Regular cardiac myocyte (primary cell): ENCODE measurements at places on chromosomes 7 and 10. TPM values are rescaled to one million over a fixed set of nuclear protein-coding genes. Genes with fewer than 3 reads are reported as not detected.

AGFG2 gene
- 3.7 and 9.2 TPM in 2 replicates for total RNA-seq

EN2 gene
- total RNA-seq = not detected in 2 replicates

KCNH2 gene
- not detected in 2 replicates for total RNA-seq

SORCS3 gene
- total RNA-seq = not detected in 2 replicates

CACNB2 gene
- total RNA-seq = 0.19 and 0.85 TPM in 2 replicates

ZNF804B gene
- total RNA-seq = not detected in 2 replicates

AMPH gene
- total RNA-seq = 0.28 and 1.2 TPM in 2 replicates

SUMF2 gene
- 118 and 274 TPM in 2 replicates for total RNA-seq

MCM10 gene
- total RNA-seq = 1.4 and 25.5 TPM in 2 replicates

SLC26A5 gene
- total RNA-seq = not detected in 2 replicates

LLCFC1 gene
- not detected in 2 replicates for total RNA-seq

GBX1 gene
- not detected in 2 replicates for total RNA-seq

DAGLB gene
- total RNA-seq = 23.0 and 30.4 TPM in 2 replicates

TFAM gene
- total RNA-seq = 22.8 and 36.6 TPM in 2 replicates

MTURN gene
- total RNA-seq = 5.4 and 18.9 TPM in 2 replicates

KCNMA1 gene
- 15.5 and 20.7 TPM in 2 replicates for total RNA-seq

AKR1D1 gene
- not detected in 2 replicates for total RNA-seq

ANKRD1 gene
- 169 and 275 TPM in 2 replicates for total RNA-seq

GPNMB gene
- total RNA-seq = 6.7 and 50.5 TPM in 2 replicates

COL13A1 gene
- 27.6 and 44.3 TPM in 2 replicates for total RNA-seq

RBM20 gene
- total RNA-seq = 0.19 and 0.85 TPM in 2 replicates

SPACDR gene
- total RNA-seq = 0.19 and 1.7 TPM in 2 replicates

NCF1 gene
- not detected in 2 replicates for total RNA-seq

ZNF117 gene
- 5.8 and 14.4 TPM in 2 replicates for total RNA-seq

CHST3 gene
- total RNA-seq = 19.4 and 32.8 TPM in 2 replicates

LRIT1 gene
- not detected in 2 replicates for total RNA-seq

IRF5 gene
- total RNA-seq = under 0.01 and 0.56 TPM in 2 replicates

SPDYE9 gene
- not detected in 2 replicates for total RNA-seq

SCD gene
- 77.3 and 96.7 TPM in 2 replicates for total RNA-seq

BPGM gene
- 36.6 and 45.8 TPM in 2 replicates for total RNA-seq

NOS3 gene
- total RNA-seq = 1.1 and 5.8 TPM in 2 replicates

GPC2 gene
- 2.1 and 3.1 TPM in 2 replicates for total RNA-seq

IFIT1 gene
- 9.6 and 27.6 TPM in 2 replicates for total RNA-seq

RELN gene
- 20.0 and 94.7 TPM in 2 replicates for total RNA-seq

PDZD7 gene
- total RNA-seq = 1.3 and 3.1 TPM in 2 replicates

CFAP69 gene
- total RNA-seq = 1.2 and 9.0 TPM in 2 replicates

CTAGE15 gene
- total RNA-seq = 0.38 TPM in 1 of 2 replicates, not detected in the other

CCDC172 gene
- not detected in 2 replicates for total RNA-seq

SH2D4B gene
- under 0.01 TPM in 2 replicates for total RNA-seq
